Aorta (tissue), 5 donors: ENCODE measurements at places on chromosomes 13 and 19. TPM values are rescaled to one million over a fixed set of nuclear protein-coding genes. Genes with fewer than 3 reads are reported as not detected.

OR7C1 gene
- not detected for total RNA-seq

FRY gene
- total RNA-seq: 141 TPM

ZNF729 gene
- not detected for total RNA-seq

SPRED3 gene
- total RNA-seq: 26.1 TPM

SCAMP4 gene
- total RNA-seq: 49.6 TPM

SERPINE3 gene
- total RNA-seq: not detected

FLT3 gene
- total RNA-seq: 0.30 TPM

VASP gene
- 192 TPM for total RNA-seq

GRCh38 chr13:22227895-22228294 is 557.0 kb downstream of the FGF9 start:
- no peak overlapping the region for H3K4me3 ChIP-seq
- no peaks in the 10 kb centered on the region for H3K36me3 ChIP-seq
- H3K4me1 ChIP-seq: no peaks in the 10 kb centered on the region
- H3K27me3 ChIP-seq: no peaks in the 10 kb centered on the region
- DNase-seq: no peak
- no peak overlapping the region for H3K27ac ChIP-seq

GRCh38 chr13:58528351-58528750 is 896.8 kb downstream of the PCDH17 start:
- no peaks in the 10 kb centered on the region for H3K4me1 ChIP-seq
- DNase-seq: no peak

DNA sequence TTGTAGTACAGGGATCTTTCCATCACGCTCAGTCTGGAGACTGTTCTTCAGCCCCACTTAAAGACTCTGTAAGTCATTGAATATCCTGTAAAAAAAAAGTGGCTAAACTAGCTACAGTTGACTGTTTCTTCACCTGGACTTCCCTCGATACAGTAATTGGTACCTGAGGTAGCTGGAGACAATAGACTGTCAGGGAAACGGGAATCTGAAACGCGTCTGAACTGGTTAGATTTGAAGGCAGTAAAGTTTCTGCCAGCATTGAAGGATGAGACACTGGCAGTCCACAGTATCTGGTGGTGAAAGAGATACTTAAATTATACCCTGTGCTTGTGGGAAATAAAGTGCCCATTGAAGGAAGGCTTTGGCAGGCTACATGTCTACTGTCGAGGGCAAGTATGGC is 550.5 kb downstream of the IRS2 start:
- H3K27ac ChIP-seq: no peak overlapping the region
- H3K4me1 ChIP-seq: no peaks in the 10 kb centered on the region

DNA sequence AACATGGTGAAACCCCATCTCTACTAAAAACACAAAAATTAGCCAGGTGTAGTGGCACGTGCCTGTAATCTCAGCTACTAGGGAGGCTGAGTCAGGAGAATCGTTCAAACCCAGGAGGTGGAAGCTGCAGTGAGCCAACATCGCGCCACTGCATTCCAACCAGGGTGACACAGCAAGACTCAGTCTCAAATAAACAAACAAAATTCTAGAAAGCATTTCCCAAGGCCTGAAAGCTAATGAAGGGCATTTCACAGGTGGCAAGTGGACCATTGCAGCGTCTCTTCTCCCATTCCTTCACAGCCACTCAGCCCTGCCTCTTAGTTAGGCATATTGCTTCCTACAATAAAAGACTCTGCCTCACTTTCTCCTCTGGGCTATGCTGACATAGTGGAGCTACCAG is 13.5 kb upstream of the RXFP2 start:
- no peaks in the 10 kb centered on the region for H3K36me3 ChIP-seq
- H3K4me3 ChIP-seq: no peak overlapping the region
- H3K27ac ChIP-seq: no peak overlapping the region
- no peaks in the 10 kb centered on the region for H3K4me1 ChIP-seq
- DNase-seq: no peak

GRCh38 chr19:17220207-17220758 is 5.1 kb downstream of the USE1 start:
- DNase-seq: peak; percentile 87
- H3K4me3 ChIP-seq: no peak overlapping the region
- no peaks in the 10 kb centered on the region for H3K36me3 ChIP-seq
- no peaks in the 10 kb centered on the region for H3K4me1 ChIP-seq
- H3K27me3 ChIP-seq: no peaks in the 10 kb centered on the region
- no peak overlapping the region for H3K27ac ChIP-seq

- DNase-seq: no peak
- no peak overlapping the region for H3K27ac ChIP-seq
- no peaks in the 10 kb centered on the region for H3K36me3 ChIP-seq
- H3K4me1 ChIP-seq: peaks cover 9% of the 10 kb centered on the region
- H3K4me3 ChIP-seq: no peak overlapping the region
Observed at GRCh38 chr13:21014139-21014501, 47.3 kb downstream of the LATS2 start.
